ENCODE measurements at places on chromosomes 2 and 18.

- DNase-seq, result no peak
These were observed 501.8 kb downstream of the EIPR1 start for GRCh38 chr2:2875831-2876230.

DNA sequence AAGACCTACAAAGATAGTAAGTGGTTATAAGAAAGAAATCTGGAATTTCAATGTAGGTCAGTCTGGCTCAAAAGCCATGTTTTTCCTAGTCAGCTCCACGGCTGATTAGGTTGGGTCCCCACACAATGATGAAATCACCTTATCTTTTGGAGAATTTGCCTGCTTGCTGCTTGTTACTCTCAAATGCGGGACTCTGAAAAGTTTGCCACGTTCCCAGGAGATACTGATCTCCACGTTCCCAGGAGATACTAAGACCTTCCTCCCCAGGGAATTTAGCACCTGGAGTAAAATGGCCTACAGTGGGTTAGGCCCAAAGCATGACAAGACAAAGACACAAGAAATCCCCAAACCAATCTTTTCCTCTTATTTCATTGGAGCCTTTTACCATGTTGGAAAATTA lies 449.6 kb downstream of the TNS1 start:
- DNase-seq, result no peak

DNA sequence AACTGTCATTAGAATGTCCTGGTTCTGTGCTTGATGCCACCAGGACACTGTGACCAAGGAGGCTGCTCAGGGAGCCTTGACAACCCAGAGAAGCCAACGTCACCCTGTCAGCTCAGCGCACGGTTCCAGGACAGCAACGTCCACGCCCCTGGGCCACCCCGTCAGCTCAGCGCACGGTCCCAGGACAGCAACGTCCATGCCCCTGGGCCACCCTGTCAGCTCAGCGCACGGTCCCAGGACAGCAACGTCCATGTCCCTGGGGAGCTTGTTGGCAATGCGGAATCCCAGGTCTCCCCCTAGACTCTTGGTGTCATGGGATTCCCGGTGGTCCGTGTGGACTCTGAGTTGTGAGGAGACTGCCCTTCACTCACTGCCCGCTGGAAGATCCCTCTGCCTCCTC lies 51.0 kb upstream of the GALR1 start:
- no peak for DNase-seq

DNA sequence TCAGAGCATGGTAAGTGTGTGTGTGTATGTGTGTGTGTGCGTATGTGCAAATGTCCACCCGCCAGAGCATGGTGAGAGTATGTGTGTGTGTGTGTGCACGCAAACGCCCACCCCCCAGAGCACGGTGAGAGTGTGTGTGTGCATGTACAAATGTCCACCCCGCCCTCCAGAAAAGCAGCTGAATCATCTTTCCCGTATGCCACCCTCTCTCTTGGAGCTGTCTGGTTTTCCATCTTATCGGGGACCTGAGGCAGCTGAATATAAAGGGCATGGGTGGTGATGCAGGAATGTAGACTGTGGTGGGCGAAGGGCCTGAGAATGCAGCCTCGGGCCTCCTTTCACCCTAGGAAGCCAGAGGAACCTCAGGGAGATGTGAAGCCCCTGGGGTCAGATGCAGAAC lies 66.9 kb downstream of the COPS7B start:
- DNase-seq, result no peak

DNA sequence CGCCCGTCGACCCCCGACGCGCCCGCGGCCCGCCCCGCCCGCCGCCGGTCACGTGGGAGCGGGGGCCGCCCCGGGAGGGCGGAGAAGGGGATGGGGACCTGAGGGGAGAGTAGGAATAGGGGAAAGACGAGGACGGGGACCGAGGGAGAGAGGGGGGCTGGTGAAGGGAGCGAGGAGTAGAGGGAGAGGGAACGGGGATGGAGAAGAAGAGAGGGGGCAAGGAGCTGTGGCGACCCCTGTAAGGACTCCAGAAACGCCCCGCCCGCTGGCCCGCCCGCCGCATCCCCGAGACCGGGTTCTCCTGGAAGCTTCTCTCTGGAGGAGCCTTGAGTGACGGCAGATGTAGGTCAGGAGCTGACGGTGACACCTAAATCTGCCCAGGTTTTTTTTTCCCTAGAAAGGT lies 615 bp downstream of the ADNP2 start:
- DNase-seq, result peak; percentile 8

DNA sequence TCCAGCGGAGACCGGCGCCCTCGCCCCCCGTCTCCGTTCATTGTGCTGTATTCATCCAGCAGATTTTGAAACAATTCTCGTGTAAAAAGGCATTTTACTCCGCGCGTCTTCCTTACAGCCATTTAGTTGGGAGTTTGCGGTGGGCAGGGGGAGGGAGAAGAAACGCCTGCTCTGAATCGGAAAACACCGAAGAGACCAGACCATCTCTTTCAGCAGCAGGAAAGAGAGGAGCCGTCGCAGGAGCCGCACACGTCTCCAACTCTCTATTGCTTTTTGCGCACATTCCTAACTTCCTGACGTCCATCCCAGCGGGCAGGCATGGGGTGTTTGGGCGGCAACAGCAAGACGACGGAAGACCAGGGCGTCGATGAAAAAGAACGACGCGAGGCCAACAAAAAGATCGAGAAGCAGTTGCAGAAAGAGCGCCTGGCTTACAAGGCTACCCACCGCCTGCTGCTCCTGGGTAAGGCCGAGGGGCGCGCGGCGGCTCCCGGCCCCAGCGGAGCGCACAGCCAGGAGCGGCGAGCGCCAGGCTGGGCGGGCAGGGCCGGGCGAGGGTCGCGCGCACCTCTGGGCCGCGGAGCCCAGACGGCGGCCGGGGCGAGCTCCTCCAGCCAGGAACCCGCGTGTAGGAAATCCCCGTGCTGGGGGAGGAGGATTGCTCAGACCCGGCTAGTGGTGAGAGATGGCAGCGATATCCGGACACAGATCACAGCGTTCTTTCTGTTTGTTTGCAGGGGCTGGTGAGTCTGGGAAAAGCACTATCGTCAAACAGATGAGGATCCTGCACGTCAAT lies 63.2 kb downstream of the GNAL start:
- DNase-seq, result peak; percentile 35

DNA sequence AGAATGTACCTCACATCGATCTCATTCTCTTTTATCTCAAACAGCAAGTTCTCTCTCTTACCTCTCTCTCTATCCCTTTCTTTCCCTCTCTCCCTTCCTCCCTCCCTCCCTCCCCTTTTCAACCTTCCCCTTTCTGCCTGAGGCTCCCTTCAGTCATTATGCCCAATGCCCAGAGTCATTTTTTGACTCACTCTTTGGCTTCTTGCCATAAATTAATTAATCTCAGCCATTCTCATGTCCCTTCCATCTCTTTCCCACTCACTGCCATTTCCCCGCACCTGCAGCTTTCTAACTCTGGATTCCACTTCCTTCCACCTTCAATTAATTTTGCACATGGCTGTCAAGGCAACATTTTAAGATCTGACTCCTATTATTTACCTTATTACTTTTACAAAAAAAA lies 60.1 kb downstream of the EVA1A start:
- no peak for DNase-seq

DNA sequence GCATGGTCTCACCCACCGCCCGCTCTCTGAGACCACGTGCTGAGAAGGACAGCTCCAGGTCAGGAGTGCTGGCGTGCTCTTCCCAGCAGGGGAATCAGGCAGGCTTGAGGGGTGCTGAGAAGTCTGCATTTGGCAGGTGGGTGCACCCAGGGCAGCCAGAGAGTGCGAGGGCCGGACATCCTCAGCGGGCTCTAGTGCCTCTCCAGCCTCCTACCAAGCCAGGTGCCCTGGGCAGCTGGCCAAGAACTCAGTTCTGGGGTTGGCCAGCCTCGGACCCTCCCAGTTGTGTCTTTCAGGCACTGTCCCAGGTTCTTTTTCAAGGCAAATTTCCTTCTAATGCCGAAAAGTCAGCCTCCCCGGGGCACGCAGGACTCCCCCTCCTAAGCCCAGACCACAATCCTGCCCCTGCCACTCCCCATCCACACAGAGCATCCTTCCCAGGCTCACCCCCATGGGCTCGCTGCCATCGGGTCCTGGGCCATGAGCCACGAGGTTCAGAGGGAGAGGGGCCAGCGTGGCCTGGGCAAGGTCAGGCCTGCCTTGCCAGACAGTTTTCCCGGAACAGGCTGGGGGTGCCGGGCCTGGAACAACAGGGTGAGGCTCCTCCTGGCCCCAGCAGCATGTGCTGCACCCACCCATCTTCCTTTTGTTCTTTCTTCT lies 52.2 kb upstream of the GPC1 start:
- DNase-seq, result no peak

DNA sequence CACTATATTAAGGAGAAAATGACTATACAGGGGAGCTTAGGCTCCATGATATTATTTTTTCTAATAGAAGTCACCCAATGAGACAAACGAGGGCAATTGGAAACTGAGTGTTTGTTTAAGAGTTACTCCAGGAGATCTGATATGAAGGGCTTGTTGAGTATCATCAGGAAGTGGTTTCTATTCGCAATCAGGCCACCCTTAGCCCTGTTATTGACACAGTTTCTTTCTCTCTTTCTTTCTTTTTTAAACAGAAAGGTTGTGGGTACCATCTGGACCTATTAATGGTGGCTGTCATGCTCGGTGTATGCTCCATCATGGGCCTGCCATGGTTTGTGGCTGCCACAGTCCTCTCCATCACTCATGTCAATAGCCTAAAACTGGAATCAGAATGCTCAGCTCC lies 117.3 kb downstream of the DPP4 start:
- no peak for DNase-seq

DNA sequence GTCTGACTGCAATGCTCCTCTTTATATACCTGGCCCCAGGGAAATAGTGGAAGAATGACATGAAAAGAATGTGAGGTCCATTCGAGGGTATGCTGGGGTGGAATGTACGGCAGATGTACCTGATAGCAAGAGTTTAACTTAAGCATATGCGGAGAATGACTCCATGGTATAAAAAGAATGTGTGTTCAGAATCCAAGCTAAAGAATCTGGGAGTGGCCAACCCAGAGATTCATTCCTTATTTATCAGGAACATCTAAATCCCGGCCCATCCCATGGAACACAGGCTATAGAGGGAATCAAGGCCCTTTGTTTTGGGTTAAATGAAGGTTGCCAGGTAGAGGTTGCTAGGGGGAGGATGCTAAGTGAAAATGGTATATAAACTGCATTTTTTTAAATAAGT lies 150.0 kb downstream of the ZNF385B start:
- peak; percentile 63 for DNase-seq

DNA sequence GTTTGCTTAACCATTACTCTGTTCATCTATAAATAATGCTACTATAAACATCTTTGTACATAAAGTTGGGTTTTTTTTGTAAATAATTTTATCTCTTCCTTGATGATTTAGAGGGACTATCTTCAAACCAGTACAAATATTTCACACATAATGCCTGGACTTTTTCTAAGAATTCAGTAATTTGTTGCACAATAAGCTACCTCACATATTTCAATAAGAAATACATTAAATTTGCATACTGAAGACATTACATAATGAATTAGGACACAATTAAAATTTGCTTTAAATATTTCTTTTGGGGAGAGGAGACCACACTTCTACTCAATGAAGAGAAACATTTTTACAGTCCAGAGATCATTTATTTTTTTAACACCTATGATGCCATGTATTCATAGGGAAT lies 7.2 kb upstream of the ROCK1 start:
- no peak for DNase-seq

DNA sequence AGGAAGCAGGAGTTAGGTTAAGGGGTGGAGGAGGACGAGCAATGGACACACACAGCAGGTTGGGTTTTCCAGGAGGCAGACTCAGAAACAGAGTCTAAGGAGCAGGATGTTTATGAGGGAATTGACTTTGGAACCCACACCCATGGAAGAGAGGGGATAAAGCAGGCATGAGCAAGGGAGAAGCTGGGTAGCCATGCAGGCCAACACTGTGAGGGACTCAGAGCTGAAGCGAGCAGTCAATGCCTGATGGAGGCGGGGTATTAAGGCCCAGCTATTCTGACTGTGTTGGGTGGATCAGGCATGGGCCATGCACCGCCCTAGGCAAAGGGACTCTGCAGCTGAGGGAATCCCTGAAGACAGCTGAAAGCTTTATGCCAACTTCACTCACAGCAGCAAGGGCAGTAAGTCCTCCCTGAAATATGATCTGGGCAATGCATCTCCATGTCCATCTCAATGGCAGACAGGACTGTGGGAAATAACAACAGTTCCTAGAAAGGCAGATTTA lies 37.6 kb downstream of the TEX51 start:
- DNase-seq, result no peak

DNA sequence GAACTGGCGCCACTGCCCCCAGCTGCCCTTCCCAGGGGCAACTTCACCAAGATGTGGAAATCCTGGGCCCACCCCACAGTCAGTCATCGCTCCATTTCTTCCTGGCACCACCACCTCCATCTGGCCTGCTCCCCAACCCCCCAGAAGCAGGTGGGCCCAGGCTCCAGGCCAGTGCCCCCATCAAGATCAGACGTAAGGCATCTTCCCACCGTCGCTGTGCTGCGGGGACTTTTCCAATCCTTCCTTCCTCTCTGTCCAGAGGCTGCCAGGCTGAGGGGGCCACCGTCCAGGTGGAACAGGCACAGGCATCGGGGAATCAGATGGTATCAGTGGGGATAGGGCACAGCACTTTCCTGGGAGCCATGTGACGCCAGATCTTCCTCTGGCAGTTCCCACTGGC lies 8.1 kb downstream of the PRLH start:
- no peak for DNase-seq

- no peak for DNase-seq
These were observed 144.2 kb upstream of the NABP1 start for GRCh38 chr2:191533693-191534180.

DNA sequence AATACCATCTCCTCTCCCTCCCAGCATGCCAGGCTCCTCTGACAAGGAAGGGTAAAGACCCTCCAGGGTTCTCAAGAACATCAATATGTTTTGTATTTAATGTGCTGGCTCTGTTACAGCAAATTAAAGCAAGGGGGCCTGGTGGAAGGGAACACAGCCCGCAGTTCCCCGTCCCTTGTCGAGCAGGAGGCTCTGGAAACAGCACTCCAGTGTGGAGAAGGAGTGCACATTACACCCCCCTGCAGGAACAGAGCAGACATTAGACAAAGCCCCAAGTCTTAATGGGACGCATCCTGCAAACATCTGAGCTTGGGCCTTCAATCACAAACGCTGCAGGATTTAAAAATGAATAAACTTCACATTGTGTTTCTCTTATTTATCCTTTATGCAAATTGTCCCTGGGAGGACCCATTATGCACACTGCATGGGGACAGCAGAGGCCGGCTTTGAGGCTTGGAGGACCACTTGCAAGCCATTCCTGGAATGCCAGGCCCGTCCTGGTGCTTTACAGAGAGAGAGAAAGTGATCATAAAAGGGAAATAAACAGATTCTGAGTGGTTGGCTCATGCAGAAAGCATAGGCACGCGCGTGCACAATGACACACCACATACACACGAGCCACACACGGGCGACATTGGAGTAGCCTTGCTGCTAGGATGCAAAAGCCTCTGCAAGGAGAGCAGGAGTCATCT lies 328.7 kb downstream of the SMAD2 start:
- no peak for DNase-seq

- DNase-seq, result no peak
These were observed 440.4 kb downstream of the CCDC85A start for GRCh38 chr2:56624181-56624580.

- DNase-seq, result no peak
These were observed 23.1 kb upstream of the GPC1 start for GRCh38 chr2:240412211-240412861.

Measured in NCI-H226 (cell line).